Fibroblast of upper back skin (primary cell): ENCODE measurements at places on chromosomes 2 and 18.

GRCh38 chr2:45954233-45954850, 302.9 kb downstream of the PRKCE start:
- no peak for DNase-seq

DNA sequence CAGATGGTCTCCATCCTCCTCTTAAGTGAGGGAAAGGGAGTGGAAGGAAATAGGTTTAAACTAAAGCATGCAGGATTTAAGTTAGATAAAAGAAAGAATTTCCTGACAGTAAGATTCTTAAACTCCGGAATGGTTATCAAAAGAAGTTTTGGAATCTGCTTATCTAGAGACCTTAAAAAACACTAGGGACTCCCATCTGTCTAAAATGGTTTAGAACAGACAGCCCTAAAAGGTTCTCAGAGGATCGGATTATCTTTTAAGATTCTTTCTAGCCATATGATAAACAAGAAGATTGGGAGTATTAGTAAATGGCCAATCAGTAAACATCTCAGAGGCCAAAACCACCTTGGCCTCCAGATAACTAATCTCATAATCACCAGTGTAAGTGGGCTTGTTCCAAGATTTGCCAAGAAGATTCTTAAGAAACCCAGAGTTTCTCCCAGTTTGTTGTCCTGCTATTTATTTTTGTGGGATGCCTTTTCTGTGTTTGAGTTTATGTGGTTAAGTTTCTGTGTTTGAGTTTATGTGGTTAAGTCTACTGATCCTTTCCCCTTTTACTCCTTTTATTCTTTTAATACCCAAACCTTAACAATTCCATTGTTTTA, 314.9 kb upstream of the NRP2 start:
- no peak for DNase-seq

GRCh38 chr18:35246831-35247230, 6.0 kb downstream of the ZNF397 start:
- DNase-seq, result no peak

DNA sequence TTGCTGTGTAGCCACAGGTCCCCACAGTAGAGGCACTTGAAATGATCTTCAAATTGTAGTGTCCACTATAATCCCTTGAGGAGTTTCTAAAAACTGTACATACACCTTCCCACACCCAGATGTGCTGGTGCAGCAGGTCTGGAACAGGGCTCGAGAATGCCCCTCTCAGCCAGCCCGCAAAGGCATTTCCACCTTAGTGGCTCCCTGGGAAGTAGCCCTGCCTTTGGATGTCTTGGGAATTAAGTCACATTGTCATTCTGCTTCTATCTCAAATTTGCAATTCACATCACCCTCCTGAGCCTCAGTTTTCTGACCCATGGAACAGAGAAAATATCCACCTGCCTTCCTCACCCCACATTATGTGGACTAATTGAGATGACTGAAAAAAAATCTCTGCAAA, 44.3 kb upstream of the TCF7L1 start:
- DNase-seq, result no peak

GRCh38 chr2:98458667-98459380, 14.2 kb downstream of the INPP4A start:
- no peak for DNase-seq
